HFFc6 (cell line): ENCODE measurements at places on chromosomes 6 and 20.

DNA sequence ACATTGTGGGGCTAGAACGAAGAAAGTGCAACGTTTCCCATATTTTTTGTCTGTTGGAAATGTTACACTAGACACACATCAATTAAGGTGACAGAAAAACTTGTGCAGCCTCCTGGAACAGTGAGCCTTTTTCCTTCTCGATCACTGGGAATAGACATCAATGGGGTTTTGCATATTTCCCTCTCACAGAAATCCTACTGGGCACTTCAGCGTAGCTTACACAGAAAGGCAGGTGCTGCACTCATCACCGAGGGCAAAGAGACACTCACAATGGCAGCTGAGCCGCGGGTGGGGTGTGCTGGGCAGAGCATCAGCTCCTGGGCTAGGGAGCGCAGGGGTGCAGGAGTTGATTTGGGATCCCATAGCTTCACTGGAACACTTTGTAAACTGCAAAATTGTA lies 64.5 kb downstream of the THBS2 start:
- DNase-seq: no peak

- DNase-seq: no peak
Observed at GRCh38 chr6:111996144-111996865, 57.6 kb upstream of the CCN6 start.

DNA sequence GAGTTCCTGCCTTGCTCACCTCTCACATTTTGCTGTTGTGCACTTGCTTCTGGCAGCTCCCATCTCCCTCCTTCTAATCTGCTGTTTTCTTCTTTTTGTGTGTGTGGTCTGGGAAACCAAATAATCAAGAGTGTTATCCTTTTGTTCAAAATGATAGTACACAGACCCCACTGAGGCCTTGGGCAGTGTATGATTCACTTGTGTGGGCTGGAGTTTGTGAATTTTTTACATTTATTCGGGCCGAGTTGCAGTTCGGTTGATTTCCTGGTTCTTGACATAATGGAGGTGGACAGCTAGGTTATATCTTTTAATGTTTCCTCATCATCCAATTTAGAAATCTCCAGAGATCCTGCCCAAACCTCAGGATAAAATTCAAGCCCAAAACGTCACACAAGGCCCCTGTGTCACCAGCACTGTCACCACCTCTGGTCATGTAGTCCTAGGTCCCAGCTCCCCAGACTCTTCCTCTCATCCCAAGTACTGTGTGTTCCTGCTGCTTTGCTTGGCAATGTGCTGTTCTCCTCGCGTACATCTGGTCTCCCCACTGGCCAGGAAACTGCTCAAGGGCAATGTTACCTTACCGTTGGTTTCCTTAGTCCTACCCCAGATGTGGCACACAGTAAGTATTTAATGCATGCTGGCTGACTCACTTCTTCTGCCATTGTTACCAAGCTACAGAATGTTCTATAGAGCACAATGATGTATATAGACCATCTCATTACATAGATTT lies 55.7 kb upstream of the PHACTR2 start:
- DNase-seq: peak; percentile 21

DNA sequence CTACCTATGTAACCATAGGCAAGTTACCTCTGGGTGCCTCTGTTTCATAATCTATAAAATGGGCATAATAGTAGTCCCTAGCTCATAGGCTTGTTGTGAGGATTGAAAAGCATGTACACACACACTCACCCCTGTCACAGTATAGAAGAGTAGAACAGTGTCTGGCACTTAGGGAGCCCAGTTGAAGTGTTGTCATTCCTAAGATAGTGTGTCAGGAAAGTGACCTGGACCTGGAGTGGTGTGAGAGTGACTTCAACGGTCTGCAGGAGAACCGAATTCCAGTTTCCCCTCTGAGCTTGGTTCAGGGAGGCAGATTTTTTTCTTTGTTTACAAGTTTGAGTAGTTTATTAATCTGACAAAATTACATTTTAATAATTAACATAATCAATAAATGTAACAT lies 229.9 kb upstream of the MAP3K7 start:
- no peak for DNase-seq

DNA sequence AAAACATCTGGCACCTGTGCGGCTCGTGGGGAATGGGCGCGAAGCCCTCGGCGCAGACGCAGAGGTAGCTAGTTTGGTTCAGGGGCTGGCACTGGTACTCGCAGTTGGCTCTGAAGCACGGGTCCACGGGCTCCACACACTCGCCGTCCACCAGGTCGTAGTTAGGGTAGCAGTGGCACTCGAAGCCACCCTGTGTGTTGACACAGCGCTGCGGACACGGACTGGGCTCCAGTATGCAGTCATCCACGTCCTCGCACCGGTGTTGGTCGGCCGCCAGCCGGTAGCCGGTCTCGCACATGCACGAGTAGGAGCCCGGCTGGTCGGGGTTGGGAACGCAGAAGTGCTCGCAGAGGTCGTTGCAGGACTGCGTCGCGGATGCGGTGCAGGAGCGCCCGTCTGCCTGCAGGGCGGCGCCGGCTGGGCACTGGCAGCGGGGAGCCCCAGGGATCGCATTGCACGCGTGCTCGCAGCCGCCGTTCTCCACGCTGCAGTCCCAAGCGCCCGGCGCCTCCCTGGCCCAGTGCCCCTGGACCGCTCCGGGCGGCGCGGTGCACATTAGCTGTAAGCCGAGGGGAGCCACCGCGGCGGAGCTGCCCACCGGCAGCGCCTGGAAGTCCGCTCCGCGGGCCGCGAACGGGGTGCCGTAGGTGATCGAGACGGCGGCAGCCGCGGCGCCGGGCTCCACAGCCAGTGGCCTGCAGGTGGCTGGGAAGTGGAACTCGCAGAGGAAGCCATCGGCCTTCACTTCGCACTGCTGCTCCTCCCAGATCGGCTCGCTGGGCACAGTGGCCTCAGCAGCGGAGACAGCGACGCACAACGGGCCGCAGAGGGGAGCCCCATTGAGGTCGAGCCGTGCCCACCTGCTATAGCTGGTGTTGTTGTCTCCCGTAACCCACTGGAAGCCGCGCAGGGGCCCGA lies 930 bp downstream of the THBD start:
- no peak for DNase-seq

DNA sequence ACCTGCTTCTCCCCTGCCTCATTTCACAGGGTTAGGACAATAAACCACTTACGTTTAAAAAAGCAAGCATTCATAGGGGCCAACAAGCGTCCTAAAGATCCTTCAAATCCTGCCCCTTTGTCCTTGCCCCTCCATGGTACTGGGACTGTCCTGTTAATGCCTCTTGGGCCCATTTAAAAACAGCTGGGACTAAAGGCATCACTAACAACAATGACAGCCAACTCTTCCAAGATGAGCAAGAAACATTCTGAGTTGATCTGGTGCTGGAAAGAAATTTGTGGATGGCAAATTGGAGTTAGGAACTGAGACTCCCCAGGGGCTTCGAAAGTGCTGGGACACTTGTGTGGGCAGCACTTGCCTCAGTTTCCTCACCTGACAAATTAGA lies 93.4 kb downstream of the ZMYND8 start:
- no peak for DNase-seq

- no peak for DNase-seq
Observed at GRCh38 chr6:153840039-153840850, 198.8 kb upstream of the OPRM1 start.

DNA sequence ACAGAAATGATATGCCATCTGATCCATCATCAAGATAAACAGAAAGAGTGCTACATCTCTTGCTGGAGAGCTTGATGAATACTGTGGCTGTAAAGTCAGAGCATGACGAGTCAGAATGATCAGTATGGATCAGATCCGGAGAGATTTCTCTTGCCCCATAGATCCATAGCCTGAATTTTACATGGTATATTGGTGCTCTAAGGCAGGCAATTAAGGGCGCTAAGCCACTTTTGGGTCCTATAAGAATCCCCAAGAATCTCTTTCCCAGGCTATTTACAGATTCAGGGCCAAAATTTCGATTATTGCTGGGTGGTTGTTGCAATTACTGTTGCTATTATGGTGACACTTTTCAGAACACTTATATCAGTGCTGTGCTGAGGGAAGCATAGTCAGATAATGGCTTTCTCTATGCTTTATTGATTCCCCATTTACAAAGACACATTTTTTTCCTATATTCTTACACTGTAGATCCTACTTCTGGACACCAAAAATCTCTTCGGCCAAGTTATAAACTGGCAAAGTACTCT lies 94.4 kb downstream of the ADGRB3 start:
- DNase-seq: no peak

DNA sequence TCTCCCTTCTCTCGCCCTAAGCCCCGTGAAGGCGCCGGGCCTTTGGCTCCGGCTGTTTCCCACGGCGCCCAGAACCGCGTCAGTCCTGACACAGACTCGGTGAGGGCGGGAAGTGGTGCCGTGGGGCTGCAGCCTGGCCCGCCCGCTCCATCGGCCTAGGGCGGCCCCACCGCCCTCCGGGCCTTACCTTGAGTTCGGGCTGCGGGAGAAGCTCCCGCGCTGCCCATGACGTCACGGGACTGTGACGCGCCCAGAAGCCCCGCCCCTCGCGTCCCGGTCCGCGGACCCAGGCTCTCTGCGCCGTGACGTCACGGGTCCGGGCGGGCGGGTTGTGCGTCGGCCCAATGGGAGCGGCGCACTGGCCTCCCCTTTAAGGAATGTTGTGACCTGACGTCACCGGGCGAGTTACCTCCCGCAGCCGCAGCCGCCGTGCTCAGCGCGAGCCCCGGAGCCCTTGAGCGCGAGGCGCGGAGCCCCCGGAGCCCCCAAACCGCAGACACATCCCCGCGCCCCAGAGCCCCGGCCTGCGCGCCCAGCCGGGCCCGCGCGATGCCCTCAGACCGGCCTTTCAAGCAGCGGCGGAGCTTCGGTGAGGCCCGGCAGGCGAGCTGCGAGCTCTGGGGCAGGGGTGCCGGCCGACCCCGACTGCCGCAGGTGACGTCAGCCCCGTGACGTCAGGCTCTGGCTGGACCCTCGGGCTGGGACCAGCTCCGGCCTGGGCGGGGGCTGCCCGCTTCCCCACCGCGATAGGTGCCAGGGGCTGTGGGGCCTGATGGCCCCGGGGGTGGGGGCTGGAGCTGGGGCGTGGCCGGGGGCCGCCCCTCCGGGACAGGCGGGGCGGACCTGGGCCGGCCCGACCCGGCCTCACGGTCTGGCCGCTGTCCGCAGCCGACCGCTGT lies at the start of gene MAP1LC3A:
TSS of gene MAP1LC3A (plus strand) at position 399 of the 899 bp plus-strand sequence. CDS start at position 550, 151 bp downstream.
- DNase-seq: peak; percentile 86

DNA sequence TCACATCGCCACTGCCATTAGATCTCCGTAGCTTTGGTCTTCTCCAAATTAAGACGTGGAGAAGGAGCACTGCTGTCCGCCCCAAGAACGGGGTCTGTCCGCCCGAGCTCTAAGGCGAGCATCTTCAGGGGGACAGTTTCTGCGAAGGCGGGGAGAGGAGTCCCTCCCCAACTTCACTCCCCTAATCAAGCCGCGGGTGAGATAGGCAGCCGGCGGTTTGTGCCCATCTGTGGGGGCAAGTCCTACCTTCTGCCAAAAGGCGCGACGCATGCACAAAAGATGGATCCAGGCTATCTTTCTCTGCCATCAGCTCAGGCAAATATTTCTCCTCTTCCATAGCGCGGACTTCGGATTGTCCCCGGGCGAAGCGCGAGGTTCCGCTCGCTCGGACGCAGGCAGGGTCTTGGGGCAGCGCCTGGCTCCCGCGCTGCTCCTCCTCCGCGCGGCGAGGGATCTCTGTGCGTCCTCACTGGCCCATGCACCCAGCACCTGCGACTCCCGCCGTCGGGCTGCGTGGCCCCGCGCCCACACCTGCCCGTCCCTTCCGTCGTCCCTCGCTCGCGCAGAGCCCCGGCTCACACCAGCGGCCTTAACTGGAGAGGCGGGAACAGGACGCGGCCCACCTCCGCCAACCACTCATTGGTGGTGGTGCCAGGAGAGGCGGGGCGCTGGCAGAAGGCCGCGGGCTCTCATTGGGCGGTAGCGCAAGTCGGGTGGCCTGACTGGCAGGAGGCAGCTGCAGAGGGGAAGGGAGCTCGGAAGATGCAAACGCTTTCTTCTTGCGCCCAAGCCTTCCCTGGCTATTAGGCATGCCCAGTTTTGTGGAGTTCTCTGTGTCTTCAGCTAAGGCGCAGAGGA lies at the start of gene KHDRBS2:
TSS of gene KHDRBS2 (minus strand) at position 614 of the 858 bp plus-strand sequence.
- no peak for DNase-seq

GRCh38 chr20:58239216-58239615 lies 10.8 kb upstream of the ANKRD60 start:
- no peak for DNase-seq

DNA sequence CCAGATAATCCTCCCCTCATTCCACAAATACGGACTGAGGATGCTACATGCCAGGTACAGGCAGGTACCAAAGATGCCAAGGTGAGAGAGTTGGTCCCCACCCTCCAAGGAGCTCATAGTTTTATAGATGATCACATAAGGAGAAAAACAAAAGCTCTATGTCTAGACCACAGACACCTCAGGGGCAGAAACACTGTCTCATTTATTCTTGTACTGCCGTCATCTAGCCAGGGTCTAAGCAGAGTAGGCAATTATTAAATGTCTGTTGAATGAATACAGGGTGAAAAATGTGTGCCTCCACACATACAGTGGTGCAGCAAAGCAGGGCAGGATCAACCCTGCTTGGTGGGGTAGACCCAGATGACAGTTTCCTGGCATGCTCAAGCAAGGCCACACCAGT lies 439.8 kb upstream of the JARID2 start:
- DNase-seq: no peak

GRCh38 chr6:21341910-21342309 lies 251.6 kb upstream of the SOX4 start:
- DNase-seq: no peak

DNA sequence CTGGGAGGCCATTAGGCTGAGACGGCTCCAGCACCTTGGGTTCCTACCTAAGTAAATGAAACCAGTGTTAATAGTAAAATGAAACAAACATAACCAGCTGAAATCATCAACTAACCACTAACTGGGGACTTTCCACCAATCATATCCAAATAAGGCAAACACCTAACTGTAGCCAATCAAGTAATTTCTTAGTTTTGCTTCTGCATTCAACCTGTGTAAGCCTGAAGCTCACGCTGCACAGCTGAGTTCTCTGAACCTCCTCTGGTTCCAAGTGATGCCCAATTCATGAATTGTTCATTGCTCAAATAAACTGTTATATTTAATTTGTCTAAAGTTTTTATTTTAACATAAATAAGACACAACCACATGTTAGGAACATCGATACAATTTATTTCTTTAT lies 22.5 kb downstream of the KLHL32 start:
- no peak for DNase-seq

GRCh38 chr20:34536798-34537394 lies 20.7 kb downstream of the DYNLRB1 start:
- DNase-seq: no peak

DNA sequence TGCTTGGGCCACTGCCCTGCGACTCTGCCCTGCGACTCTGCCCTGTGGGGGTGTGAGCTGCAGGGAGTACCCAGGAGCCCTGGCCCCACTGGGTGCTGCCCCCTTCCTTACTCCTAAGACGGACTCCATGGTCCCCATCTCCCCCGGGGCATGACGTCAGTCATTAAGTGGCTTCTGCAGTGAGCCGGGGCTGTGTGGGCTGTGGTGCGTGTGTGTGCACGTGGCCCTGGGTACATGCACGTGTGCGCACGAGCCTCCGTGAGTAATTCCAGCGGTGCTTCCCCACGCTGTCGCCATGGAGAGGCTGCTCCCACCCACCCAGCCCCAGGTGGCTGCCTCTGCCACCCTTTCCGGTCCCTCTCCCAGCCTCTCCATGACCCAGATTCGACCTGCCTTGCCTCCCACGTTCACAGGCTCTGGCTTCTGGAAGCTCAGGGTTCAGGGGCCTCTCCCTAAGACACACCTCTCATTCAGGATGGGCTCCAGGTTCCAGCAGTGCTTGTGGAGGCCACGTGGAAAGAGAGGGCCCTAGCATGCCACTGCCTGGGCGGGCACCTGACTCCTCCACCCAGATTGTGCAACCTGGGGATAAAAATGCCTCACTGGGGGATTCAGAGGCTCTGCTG lies 88.3 kb downstream of the DLGAP4 start:
- no peak for DNase-seq

GRCh38 chr20:59062081-59062480 lies 19.5 kb upstream of the PRELID3B start:
- DNase-seq: no peak

- DNase-seq: no peak
Observed at GRCh38 chr20:55515832-55516231, 489.5 kb downstream of the CBLN4 start.
